ENCODE measurements at places on chromosomes 3 and 15. TPM values are rescaled to one million over a fixed set of nuclear protein-coding genes. Genes with fewer than 3 reads are reported as not detected.

The ANKRD34C gene
- total RNA-seq = not detected

The SPPL2A gene
- 120 TPM for total RNA-seq

The ACP3 gene
- total RNA-seq = not detected

The ATP2B2 gene
- total RNA-seq = 0.13 TPM

The RTP3 gene
- not detected for total RNA-seq

The GOLGA8N gene
- 10.3 TPM for total RNA-seq

The MEX3B gene
- 2.5 TPM for total RNA-seq

The UROC1 gene
- total RNA-seq = not detected

The ROBO2 gene
- 3.2 TPM for total RNA-seq

The TRAT1 gene
- not detected for total RNA-seq

The OCA2 gene
- total RNA-seq = under 0.01 TPM

The CNTN4 gene
- total RNA-seq = not detected

The NKTR gene
- total RNA-seq = 59.3 TPM

The ZNF35 gene
- total RNA-seq = 10.4 TPM

The HIGD2B gene
- not detected for total RNA-seq

The C2CD4A gene
- total RNA-seq = 0.06 TPM

The STRIT1 gene
- not detected for total RNA-seq

The SLITRK3 gene
- not detected for total RNA-seq

The CORO2B gene
- 4.8 TPM for total RNA-seq

The SLC38A3 gene
- total RNA-seq = not detected

The MAP2K5 gene
- total RNA-seq = 6.9 TPM

The POLQ gene
- total RNA-seq = 7.0 TPM

The HGD gene
- total RNA-seq = 0.19 TPM

The HMG20A gene
- total RNA-seq = 19.9 TPM

The TAGLN3 gene
- total RNA-seq = not detected

The PLS1 gene
- total RNA-seq = 0.66 TPM

The MAP6D1 gene
- total RNA-seq = 0.66 TPM

The CPEB1 gene
- 11.8 TPM for total RNA-seq

The IQCF5 gene
- total RNA-seq = not detected

The DHX30 gene
- total RNA-seq = 64.3 TPM

The ATP10A gene
- 4.9 TPM for total RNA-seq

The GOLGA8T gene
- total RNA-seq = 0.26 TPM

The KIF7 gene
- 16.4 TPM for total RNA-seq

The PTPN23 gene
- 15.6 TPM for total RNA-seq
